ENCODE measurements at places on chromosomes 7 and 10. TPM values are rescaled to one million over a fixed set of nuclear protein-coding genes. Genes with fewer than 3 reads are reported as not detected.

Gene SSC4D
- total RNA-seq = 0.88 TPM

Gene MLXIPL
- total RNA-seq = 115 TPM

Gene AEBP1
- 169 TPM for total RNA-seq

Gene KCND2
- 1.5 TPM for total RNA-seq

Gene ADK
- total RNA-seq = 21.7 TPM

Gene ITIH5
- 162 TPM for total RNA-seq

Gene CC2D2B
- 1.1 TPM for total RNA-seq

Gene SPDYE11
- not detected for total RNA-seq

Gene HOXA13
- total RNA-seq = 0.65 TPM

Gene OR2A12
- not detected for total RNA-seq

Gene TYW1B
- total RNA-seq = 1.8 TPM

Gene ACSM6
- not detected for total RNA-seq

Gene SLC26A3
- 0.33 TPM for total RNA-seq

Gene AKR1B15
- 2.0 TPM for total RNA-seq

Gene ARHGAP21
- 126 TPM for total RNA-seq

Gene SMIM30
- total RNA-seq = 64.4 TPM

Gene C10orf67
- total RNA-seq = not detected

Gene PNLIPRP1
- not detected for total RNA-seq

Gene AMZ1
- total RNA-seq = 0.68 TPM

Gene CRTAC1
- 0.88 TPM for total RNA-seq

Gene ZNF488
- total RNA-seq = 0.19 TPM

Data from subcutaneous adipose tissue (tissue), 4 donors.